ENCODE measurements at places on chromosomes 11 and 22. TPM values are rescaled to one million over a fixed set of nuclear protein-coding genes. Genes with fewer than 3 reads are reported as not detected.

DNA sequence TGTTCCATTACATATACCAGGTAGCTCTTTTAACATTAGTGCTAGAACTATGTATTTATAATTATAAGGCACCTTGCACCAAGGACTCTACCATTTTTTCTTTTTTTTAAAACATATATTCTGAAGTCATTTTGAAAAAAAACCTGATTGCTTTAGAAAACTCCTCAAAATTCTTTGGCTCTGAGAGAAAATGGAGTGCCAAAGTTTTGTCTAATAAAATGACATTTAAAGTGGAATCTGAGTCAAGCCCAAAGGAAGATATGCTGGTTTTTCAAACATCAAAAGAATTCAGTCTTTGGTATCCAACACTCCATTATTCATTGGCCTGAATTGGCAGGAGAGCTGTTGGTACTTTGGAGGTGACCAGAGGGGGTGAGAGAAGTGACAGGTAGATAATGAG, 116.5 kb downstream of the ME3 start:
- DNase-seq = no peak

GRCh38 chr22:43625242-43625641, 186.9 kb downstream of the EFCAB6 start:
- no peak for DNase-seq

GRCh38 chr22:49202226-49202625, 625.4 kb downstream of the BRD1 start:
- DNase-seq = no peak

Gene OR52L1
- not detected for total RNA-seq

DNA sequence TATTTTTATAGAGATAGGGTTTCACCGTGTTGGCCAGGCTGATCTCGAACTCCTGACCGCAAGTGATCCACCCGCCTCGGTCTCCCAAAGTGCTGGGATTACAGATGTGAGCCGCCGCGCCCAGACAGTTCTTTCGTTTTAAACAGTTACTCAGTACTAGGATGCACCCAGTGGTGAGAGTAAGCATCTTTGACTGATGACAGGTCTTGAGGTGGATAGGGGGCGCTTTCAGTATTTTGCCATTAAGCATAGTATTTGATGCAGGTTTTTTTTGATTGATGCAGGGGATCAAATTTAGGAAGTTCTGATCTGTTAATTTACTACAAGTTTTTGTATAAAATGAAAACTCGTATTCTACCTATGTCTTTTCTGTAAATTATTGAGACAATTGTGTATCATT, 13.2 kb upstream of the TRIM34 start:
- DNase-seq = no peak

Gene TBX10
- not detected for total RNA-seq

Gene SVIP
- total RNA-seq = 47.4 TPM

Gene HEPACAM
- not detected for total RNA-seq

GRCh38 chr11:44010789-44011251, 37.0 kb upstream of the ACCSL start:
- no peak for DNase-seq

DNA sequence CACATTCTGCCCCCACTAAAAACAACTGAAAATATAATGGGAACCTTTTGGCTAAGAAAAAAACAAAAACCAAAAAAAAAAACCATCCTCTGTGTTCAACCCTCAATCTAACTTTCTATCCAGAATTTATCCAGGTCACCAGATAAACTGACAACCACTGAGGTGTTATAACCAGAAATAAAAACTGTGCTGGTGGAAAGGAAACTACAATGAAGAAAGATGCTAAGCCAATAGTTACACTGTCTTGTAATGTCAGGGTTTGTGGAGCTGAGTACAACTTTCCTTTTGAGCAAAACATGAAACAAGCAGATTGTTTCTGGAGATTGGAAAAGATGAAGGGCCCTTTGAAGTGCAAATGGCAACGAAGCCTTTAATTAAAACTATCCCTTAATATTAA, 50.8 kb downstream of the PRDM10 start:
- DNase-seq = no peak

Gene SMCO4
- 24.5 TPM for total RNA-seq

Gene LINC01488
- not detected for total RNA-seq

GRCh38 chr11:97610000-97610399, 1220.2 kb downstream of the JRKL start:
- no peak for DNase-seq

- DNase-seq = no peak
These were observed 11.4 kb downstream of the ALDH3B2 start for GRCh38 chr11:67662835-67663531.

Gene SLCO2B1
- not detected for total RNA-seq

DNA sequence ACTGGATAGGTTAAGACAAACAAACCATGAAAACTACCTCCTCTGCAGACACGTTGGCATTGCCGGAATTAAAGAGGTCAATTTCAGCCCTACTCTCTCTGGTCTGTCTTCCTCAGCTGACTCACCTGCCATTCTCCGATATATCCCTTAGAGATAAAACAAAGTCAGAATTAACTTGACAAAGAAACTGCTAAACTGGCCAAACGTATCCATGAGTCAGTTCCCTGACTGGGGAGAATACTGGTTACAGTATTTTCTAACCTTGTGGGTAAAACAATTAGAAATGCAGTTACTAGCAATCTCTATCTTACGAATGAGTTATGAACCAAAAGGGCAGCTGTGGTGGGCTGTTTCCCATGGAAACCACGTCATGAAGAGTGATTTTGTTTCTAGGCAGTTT, 96.2 kb downstream of the RDX start:
- DNase-seq = no peak

DNA sequence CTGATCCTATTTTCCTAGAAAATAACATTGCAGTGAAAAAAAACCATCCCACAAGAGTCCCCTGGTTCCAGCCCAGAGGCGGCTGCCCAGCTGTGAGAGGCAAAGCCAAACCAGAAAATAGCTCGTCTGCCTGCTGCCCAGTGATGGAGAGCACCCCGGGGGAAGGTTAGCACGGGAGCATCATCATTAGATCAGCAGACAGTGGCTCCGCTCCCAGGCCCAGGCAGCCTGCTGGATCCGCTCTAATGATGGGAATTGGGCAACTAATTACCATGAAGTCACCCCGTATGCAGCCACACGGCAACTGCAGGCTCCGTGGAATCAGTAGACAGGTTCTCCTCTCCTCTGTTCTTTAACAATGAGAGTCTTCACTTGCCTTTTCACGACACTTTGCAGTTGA, 17.1 kb upstream of the B3GAT1 start:
- DNase-seq = no peak

Gene KRTAP5-9
- 0.21 TPM for total RNA-seq

Gene SLC22A25
- total RNA-seq = not detected

Gene TSPAN18
- total RNA-seq = 2.3 TPM

Gene OR52E6
- total RNA-seq = not detected

DNA sequence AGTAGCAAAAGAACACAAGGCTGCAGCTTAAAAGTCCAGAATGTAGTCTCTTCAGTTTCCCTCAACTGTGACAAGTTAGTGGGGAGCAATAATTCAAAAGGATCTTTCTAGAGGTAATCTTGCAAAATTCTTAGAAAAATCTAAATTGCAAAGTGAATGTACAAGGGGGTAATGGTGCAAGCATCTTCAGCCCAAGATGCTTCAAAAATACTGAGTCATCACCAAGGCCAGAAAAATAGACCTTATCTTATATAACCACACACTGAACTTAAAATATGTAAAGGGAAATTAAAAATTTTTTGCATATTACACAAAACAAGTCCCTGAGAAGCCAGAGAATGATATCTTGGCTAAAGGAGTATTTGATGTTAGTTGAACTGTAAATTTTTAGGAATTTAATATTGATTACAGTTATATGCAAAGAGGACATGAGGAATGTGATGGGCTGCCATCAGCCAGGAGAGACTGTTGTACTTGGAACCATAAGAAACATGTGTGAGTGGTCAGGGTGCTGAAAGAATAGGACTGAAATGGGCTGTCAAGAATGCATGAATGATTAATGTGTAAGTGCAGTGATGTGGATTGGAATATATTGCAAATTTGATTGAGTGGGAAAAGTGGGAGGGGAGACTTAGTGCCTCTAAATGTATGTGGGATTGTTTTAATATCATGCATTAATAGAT, 85.7 kb upstream of the LIN7C start:
- DNase-seq = no peak

Gene CABP4
- 0.37 TPM for total RNA-seq

DNA sequence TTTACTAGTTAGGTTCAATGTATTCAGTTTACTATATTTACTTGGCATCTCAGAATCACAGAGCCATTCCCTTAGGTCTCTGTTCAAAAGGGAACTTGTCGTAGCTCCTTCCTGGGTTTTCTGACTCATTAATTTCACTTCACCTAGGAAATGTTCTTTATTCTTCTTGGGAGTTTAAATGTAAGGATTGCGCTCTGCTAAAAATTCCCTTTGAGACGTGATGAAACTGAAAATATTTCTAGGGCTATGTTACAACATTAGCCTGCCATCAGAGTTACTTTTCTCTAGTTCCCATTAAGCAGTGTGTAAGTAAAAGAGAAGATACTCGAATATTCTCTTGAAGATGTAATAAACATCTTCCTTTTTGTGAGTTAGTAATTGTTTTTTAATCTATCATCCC, 209.5 kb downstream of the CASP12 start:
- no peak for DNase-seq

GRCh38 chr22:27641049-27641795, 160.3 kb downstream of the MN1 start:
- DNase-seq = no peak

DNA sequence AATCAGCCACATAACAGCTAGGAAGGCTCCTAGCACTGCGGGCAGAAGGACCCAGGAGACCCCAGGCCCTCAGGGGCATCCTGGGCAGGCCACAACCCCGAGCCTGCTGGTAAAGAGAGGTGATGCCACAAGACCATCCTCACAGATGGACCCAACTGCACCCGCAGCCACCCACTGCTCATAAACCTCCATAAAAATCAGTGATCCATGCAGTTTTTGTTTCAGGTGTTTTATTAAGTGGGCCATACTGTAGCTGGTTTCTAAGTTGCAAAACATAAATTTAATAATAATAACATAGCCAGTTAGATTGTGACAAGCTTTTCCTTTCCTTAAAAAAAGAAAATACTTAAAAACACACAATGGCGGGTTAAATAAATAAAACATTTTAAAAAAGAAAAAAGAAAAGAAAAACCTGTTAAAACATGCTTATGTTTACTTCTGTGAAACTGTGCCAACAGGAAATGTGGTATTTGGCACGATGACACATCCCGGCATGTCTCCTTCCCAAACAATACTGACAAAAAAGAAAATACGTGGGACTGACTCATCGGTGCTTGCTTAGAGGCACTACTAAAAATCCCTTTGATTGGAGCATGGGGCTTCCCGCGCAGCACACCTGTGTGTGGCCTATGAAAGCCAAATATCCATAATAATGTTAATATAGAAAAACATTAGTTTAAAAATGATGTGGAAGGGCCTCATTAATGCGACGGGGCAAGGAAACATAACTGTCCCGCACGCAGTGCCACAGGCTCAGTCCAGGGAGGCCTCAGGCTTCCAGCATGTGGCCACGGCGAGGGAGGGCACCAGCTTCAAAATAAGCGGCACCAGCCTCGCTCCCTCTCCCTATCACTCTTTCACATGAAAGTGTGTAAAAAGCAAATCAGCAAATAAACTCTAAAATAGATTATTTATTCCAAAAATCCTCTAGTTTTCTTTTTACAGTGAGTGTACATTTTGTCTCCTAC, 47.5 kb upstream of the SCUBE2 start:
- DNase-seq = peak; percentile 63

Gene OR52H1
- not detected for total RNA-seq

GRCh38 chr11:64474680-64475079, 115.7 kb downstream of the RPS6KA4 start:
- DNase-seq = no peak

DNA sequence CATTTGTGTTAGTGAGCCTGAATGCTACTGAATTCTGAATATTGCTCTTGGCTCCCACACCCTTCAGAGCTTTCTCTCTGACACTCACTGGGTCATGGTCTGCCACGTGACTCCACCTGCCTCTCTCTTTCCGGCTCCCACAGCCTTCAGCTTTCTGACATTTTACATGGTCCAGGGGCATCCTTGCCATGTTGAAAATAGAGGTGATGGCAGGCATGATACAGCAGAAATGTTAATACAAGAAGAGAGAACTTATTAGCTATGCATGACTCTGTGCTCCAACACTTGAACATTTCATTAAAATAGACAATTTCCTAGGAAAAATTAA, 90.3 kb upstream of the CLDN5 start:
- no peak for DNase-seq

Gene SCGB1D2
- total RNA-seq = not detected

GRCh38 chr22:24683691-24684090, 80.7 kb downstream of the GGT1 start:
- no peak for DNase-seq

DNA sequence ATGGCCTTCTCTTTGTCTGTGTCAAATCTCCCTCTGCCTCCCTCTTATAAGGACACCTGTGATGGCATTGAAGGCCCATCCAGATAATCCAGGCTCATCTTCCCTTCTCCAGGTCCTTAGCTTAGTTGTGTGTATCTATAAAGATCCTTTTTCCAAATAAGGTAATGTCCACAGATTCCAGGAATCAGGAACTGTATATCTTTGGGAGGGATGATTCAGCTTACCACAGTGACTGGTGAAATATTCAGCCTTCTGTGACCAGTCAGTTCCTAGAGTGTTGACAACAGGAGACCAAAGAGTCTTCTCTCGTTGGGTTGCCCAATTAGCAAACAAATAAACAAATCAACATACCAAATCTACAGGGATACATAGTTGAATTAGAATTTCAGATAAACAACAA, 175.8 kb downstream of the MPPED1 start:
- DNase-seq = no peak

DNA sequence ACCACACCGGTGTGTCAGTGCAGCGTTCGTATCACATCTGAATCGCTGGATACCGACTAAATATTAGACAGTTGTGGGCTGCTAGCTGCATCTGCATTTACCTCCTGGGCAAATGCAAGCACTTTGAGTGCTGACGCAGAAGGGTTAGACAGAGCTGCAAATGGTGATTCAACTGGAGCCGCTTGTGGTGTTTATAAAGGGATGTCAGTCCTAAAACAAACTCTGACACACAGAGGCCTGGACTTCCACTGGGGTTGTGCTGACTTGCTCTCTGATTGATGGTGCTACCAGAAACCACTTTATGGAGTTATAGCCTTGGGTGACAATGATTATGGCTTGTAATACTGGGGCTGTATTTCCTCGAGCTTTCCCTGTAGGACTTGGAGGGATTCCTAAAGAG, 374.4 kb downstream of the NTM start:
- no peak for DNase-seq

Measured in activated CD4-positive, alpha-beta T cell treated with anti-CD3 and anti-CD28 coated beads for 36 hours (primary cell).